KBM-7 (cell line): ENCODE measurements at places on chromosomes 7 and 10.

- no peak for DNase-seq
These were observed 249.8 kb downstream of the ARHGAP12 start for GRCh38 chr10:31678575-31679516.

DNA sequence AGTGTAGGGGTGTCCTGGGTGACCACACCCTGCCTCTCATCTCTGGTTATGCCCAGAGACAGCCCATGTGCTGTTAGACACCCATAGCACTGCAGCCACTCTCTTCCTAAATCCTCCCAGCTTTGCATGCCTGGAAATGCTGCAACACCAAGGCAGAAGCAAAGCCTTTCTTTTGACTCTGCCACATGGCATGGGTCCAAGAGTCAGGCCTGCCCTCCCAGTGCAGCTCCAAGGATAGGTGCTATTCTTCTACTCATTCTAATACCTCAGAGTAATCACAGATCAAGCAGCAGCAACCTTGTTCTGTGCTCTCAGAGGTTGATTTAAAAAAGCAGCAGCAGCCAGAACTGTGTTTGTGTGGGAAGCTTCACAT is 23.4 kb downstream of the FRMPD2 start:
- DNase-seq: no peak

- no peak for DNase-seq
These were observed 3.3 kb downstream of the PITRM1 start for GRCh38 chr10:3169271-3169670.

- no peak for DNase-seq
These were observed 38.8 kb downstream of the TMEM270 start for GRCh38 chr7:73899731-73900142.

- DNase-seq: no peak
These were observed 267.5 kb downstream of the SDK1 start for GRCh38 chr7:3568516-3568915.

DNA sequence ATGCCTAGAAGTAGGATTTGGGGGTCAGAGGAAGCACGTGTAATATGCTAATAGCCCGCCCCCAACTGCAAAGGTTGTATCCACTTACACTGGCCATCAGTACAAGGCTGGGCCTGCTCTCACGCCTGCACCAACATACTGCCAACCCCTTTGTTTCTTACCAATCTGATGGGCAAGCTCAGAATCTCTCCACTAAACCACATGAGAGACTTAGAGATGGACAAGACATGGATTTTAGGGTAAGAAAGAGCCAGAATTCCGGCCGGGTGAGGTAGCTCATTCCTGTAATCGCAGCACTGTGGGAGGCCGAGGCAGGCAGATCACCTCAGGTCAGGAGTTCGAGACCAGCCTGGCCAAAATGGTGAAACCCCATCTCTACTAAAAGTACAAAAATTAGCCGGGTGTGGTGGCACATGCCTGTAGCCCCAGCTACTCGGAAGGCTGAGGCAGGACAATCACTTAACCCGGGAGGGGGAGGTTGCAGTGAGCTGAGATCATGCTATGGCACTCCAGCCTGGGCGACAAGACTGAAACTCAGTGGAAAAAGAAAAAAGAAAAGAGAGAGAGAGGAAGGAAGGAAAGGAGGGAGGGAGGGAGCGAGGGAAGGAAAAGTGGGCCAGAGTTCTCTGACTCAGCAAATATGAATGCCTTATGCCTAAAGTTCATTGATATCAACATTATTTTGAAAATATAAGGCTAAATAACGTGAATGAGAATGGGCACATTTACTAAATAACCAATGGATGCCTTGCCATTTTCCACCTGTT is 162.2 kb downstream of the SLIT1 start:
- no peak for DNase-seq

DNA sequence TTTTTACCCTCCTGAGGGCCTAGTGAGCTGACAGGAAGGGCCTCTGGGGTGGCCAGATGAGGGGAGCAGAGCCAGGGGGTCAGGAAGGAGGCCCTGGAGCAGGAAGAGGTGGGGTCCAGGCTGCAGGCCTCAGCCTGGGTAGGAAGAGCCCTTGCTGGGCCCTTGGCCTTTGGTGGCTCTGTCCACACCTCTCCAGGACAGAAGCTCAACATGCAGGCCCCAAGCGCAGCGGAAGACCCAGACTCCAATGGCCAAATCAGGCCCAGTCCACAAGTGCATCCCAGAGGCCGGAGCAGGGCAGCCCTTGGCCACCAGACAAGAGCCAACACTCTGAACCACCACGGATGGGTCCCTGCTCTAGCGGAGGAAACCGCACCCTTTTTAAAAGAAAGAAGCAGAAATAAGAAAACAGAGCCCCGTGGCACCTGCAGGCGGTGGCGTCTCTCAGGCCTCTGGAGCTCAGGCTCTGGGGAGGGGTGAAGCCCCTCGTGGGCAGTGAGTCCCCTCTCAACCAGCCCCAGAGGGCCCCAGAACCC is 52.8 kb downstream of the FOXL3 start:
- DNase-seq: no peak

GRCh38 chr10:490891-491571 is 198.4 kb downstream of the DIP2C start:
- DNase-seq: no peak

DNA sequence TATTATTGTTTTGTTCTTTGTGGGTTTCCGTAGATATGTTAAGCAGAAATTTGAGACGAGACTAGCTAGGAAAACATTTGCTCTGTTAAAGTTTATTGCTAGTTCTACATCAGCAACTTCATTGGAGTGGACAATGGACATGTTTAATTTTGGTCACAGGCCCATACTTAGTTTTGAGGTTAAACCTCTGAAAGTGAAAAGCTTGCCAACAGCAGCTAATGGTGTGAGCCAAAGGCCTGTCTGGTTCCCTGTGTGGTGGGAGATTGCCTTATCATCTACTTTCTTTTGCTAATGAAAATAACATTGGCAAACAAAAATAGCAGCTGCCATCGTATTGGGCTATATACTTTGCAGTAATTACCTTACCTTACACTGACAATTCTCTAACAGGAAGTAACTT is 388.4 kb upstream of the FZD8 start:
- no peak for DNase-seq

- DNase-seq: no peak
These were observed 962 bp upstream of the SLC26A4 start for GRCh38 chr7:107659666-107660065.

DNA sequence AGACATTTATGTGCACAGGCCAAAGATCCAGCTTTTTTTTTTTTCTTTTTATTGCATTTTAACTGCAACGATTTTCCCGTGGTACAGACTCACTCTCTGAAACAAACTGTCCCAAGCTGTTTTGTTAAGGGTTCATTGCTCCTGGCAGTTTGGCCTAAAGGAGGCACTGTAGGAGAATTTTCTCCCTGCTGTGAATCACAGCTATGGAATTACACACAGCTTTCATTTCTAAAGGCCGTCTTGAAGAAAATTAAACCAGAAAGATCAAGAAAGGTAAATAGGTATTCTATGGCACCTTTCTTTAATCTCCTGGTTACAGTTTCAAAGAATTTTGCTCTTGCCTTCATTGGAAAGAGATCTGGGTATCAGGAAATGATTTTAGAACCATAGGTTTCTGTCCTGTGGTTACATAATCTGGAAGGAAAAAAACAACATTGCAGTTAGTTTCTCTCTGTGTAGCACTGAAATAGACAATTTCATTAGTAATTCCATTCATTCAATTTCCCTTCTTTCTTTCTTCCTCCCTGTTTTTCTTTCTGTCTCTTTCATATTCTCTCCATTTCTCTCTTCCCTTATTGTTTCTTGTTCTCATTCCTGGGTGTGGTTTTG is 51.2 kb downstream of the PDK4 start:
- DNase-seq: peak; percentile 7

DNA sequence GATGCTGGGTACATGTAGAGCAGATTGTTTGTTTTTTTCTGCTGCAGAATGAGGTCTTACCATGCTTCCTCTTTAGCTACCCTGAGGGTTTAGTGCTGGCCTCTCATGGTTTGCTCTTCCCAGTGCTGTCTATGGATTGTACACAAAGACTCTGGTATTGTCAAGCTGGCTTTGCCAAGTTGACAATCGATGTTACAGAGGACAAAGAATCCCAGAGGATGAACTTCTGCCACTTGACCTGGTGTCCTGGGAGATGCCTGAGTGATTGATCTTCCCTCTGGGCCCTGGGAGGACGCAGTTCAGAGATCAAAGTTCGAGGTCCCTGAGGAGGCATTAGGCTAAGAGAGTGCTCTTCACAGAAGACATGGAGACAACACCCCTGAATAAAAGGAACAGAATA is 865.4 kb downstream of the CCSER2 start:
- no peak for DNase-seq

- DNase-seq: no peak
These were observed 23.2 kb upstream of the MALSU1 start for GRCh38 chr7:23275912-23276311.

DNA sequence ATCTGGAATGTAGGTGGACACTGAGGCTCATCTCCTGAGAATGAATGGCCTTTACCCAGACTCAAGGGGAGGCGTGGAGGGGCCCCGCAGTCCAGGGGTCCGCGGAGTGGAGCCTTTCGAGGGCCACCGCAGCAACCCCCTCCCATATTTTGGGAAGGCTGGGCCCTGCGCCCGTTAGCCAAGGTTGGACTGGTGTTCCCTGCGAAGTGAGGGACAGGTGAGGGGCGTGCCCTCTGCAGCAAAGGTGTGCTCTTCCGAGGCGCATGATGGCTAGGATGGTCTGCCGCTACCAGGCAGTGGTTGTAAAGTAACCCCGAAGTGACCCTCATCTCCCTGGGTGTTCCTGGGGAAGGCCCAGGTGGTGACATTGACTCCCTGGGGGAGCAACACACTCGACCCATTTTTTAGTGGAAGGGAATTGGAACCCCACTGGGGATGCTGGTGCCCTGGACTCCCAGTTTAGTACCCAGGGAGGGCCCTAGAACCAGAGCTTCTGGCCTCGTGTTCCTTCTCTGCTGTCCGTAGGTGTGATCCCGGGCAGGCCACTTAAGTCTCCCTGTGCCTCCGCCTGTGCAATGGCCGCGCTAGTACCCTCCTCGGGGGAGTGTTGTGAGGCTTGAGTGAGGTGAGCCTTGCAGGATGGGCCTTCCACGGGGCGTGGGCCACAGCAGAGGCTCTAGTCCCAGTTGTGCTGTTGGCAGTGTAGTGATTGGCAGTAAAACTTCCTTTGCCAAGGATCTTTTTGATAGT is 779 bp downstream of the FAM241B start:
- DNase-seq: no peak

DNA sequence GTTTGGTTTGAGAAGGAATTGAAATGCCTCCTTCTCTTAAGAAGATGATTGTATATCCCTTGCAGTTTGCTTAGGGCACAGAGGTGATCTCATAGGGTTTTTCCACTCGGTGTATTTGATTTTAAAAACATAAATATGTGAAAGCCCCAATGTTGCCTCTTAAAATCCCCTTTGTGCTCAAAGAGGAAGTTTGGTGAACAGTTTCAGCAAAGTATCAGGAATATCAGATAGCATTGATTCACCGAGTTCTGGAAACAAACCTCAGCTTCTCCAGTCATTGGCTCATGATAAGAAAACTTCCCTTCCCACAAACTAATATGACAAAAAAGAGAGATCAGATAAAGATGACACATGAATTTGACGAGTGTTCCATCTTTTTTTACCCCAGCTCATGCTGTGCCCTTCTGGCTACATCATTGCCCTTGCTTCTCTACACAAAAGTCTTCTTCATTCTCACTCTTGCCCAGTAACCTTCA is 20.1 kb upstream of the SMNDC1 start:
- DNase-seq: no peak

DNA sequence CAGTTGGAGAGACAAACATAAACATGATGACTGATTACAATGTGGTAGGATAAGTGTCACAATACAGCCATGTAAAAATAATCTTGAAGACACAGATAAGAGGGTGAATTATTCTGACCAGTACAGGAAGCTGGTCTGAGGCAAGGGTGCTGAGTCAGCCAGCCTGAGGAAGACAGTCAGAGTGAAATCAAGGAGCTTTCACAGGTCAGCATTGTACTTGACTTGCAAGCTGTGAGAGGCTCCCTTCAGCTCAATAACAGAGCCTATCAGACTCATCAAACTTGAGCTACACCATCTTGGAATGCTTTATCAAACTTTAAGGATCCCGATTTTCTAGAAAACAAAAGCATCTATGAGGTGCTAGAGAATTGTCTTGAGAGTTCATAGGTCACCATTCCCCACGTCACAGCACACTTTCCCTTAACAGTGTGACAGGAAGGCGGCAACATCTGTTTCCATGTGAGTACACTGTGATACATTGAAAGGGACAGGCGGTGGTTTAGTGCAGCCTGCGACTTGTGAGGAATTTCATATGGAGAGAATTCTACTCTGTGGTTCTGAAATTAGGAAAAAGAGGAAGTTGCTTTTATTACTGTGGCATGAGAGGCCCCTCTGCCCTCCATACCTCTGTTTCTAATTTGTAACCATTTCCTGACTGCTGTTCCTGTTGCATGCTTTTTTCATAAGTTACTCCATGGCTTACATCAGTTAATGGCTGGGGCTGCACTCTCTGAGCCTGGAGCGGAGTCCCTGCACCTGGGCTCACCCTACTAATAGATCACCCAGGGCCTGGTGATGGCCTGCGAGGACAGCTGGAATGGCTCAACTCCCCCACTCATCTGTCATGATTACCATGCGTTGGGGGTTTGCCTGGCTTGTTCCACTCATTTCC is 417.1 kb downstream of the SUGCT start:
- DNase-seq: peak; percentile 95

DNA sequence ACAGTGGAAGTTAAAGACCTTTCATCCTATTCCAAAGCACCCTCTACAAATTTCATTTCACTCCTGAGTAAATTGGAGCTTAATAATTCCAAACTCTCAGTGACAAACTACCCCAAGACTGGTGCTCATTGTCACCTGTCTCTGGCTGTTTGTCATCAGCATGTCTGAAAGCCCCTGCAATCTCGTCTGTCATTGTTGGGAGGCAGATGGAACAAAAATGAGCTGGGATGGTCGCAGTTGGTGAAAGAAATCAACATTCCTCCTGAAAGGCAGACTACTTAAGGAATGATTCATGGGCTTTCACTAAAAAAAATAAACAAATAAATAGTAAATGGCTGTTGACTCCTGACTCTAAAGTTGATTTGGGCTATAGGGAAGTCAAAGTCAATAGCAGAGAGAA is 69.7 kb upstream of the PALS2 start:
- no peak for DNase-seq

DNA sequence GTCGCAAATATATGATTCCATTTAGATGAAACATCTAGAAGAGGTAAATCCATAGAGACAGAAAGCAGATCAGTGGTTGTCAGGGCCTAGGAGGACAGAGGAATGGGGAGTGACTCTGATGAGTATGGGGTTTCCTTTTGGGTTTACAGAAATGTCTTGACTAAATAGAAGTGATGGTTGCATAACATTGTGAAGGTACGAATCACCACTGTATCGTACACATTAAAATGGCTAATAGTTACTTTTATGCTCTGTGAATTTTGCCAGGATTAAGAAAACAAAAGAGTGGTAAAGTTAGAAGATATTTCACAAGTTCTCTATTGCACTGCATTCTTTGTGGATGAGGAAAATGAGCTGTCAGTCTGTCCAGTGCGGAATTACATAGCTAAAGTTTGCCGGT is 407.4 kb downstream of the KCNMA1 start:
- DNase-seq: no peak
